Renal pelvis (tissue), 12 donors: ENCODE measurements at places on chromosomes 1 and 21. TPM values are rescaled to one million over a fixed set of nuclear protein-coding genes. Genes with fewer than 3 reads are reported as not detected.

DNA sequence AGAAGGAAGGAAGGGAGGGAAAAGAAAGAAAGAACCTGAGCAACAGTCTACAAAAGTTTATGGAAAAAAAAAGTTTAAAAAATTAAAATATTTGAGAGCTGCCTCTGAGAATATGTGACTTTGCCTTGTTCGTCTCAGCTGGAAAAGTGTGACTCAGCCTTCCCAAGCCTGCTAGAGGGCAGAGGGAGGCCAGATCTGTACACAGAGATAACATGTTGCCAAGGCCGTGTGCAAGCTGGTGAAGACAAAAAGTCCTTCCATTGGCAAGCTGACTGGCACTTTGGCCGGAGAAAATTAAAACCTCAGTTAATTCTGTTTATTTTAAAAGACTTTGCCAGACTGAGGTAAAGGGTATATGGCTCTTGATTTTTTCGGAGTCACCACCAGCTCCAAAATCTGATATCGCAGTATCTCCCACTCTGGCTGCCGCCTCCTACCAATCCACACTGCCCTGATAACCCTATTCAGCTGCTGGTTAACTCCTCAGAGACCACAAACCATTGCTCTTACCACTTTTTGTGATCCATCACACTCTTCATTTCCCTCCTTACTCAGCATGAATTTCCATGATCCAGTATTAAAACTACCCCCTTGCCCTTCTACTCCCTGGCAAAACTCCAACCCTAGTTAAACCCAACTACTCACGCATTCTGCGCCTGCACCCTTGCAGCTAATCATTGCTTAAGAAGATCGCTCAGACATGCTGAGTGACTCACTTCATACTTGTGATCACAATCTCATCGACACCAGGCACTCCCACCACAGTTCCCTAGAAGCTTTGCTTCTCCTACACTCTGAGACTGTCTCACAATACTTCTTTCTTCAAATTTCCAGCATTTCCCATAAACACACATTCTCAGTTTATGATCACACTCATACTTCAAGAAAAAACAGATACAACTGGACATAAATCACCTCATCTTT, 5.7 kb upstream of the PPP1R15B start:
- peak; percentile 56 for DNase-seq

DNA sequence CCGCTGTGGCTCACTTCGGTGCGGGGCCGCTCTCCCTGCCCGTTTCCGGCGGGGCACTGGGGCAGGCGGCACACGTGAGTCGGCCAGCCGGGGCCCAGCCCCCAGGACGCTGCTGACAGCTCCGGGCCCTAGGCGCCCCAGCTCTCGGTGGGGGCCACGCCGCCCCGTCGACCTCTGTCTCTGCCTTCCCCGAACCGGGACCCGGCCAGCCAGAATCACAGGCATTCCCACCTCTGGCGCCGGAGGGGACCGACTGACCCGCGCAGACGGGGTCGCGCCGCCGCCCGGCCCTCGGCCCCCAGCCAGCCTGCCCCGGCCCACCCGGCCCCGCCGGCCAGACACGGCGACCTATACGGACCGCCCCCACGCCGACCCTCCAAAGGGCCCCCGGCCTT, 755 bp downstream of the SCMH1 start:
- DNase-seq = peak; percentile 33

- no peak for DNase-seq
Measured at GRCh38 chr1:95012389-95012788, 60.4 kb downstream of the ALG14 start.

GRCh38 chr1:44566281-44567046, 107.8 kb downstream of the TMEM53 start:
- no peak for DNase-seq

DNA sequence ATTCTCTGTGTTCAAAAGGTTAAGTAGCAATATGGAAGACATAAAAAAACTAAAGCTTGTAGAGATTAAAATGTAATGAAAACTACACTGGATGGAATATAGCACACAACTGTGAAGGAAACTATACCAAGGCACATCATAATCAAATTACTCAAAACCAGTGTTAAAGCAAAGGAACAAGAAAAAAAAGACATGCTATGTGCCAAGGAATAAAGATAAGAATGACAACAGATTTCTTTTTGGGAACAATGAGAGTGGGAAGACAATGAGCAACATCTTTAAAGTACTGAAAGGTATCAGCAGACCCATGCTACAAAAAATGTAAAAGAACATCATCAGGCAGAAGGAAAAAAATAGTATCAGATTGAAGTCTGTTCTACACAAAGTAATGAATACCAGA, 157.8 kb downstream of the VPS13D start:
- no peak for DNase-seq

DNA sequence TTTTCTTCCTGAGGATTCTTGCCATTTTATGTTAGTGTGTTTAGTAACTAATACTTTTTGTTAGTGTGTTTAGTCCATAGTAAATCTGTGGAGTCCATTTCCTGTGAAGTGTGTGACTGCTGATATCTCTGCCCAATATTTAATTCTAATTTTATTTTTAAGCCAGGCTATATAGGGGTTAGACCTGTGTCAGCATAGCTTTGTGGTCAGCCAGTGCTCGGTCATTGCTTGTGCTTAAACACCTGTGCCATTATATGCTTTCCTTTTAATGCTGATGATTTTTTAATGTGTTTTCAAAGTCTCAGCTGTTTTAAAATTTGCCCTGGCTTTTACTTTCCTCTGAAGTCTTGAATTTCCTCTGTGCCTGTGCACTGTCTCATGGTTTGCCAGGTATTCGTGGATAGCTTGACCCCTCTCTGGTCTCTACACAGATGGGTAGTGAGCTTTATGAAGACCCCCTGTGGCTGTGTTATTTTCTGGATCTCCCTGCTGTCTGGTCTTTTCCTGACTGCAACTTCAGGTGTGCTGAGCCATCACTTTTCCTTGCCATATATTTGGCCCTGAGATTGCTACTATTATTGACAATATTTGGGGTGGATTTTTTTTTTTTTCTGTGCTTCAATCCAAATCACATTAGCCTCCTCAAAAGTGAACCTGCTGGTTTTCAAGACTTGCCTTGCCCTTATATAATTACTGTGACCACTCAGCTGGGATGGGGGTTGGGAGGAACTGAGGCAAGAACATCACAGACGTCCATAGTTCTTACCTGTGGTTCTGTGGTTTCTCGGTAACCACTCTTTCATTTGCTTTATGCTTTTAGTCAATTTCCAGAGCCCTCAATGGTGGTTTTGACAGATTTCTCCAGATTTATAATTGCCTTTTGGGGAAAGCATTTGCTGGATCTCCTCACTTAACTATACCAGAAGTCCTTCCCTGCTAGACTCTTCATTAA, 59.6 kb downstream of the RPS6KC1 start:
- no peak for DNase-seq

- no peak for DNase-seq
Measured at GRCh38 chr21:37257511-37257966, 9.6 kb downstream of the VPS26C start.

DNA sequence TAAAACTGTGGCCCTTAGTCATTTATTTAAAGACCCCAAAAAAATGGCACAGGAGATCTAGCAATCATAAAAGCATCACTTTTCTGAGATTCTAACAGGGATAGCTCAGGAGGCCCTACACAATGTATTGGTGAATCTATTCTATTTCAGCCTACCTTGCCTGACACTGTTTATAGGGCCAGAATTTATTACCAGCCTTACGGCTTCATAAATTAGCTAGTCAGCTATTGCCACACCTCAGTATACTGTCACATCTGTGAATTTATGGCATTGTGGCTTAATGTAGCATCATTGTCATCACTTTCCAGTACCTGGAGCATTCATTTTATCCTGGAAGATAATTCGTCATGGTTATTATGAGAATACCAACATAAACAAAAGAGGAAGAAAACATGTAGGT, 121.2 kb upstream of the ERG start:
- no peak for DNase-seq

DNA sequence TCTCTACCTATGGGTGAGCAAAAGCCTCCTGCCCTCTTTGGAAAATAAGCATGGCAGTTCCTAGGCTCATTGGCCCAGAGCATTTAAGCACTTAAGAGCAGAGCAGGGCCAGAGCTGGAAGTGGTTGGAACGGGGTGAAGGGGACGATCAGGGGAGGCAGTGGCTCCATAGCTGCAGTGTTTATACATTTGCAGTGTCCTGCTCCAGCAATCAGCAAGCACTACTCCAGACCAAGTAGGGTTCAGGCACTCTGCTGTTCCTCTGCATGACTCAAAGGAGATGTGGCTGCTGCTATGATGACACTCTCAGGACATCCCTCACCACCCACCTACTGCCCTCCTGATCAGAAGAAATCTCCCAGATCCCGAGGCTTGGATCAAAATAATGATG, 55.0 kb downstream of the TRABD2B start:
- no peak for DNase-seq

SLC1A7 gene
- polyA plus RNA-seq = 0.08 TPM

TCHHL1 gene
- polyA plus RNA-seq = not detected

RNU1-2 gene
- polyA plus RNA-seq = not detected
